A673 (cell line): ENCODE measurements at places on chromosomes 5 and 9. TPM values are rescaled to one million over a fixed set of nuclear protein-coding genes. Genes with fewer than 3 reads are reported as not detected.
A peak's percentile ranks its signal among the peaks of the same experiment; 100 is the strongest.

STOML2 gene
- total RNA-seq, result 200 and 209 TPM in 2 replicates

PITX1 gene
- 1.8 and 2.0 TPM in 2 replicates for total RNA-seq

FBXO4 gene
- total RNA-seq, result 9.6 and 12.6 TPM in 2 replicates

RETREG1 gene
- 5.1 and 5.7 TPM in 2 replicates for total RNA-seq

CD72 gene
- not detected in 2 replicates for total RNA-seq

DNA sequence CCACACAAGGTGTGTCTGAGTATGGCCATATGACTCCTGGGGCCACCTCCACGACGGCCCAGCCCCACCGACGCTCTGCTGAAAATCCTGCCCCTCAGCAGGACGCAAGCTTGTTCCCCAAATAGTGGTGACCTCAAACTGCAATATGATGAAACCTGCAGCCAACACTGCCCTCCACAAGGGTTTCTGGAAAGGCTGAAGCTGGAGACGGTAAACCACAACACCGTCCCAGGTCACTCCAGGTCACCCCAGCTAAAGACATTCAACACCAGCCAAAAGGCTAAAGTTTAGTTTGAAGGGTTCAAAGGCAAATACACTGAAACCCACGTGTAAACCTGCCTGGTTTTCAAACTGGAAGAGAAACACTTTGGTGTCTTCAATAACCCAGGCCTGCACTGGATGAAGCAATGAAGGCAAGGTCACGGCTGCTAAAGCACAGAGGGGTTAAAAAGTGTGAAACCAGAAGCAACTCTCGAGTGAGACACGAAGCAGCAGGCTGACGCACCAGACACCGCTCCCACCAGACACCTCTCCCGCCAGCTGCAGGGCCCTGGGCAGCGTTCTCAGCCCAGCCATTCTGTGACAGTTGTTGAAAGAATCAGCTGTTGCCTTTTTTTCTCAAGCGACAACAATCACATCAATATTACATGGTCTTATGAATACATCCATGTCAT lies 1.8 kb upstream of the LHX3 start:
- no peak overlapping the region for H3K27ac ChIP-seq
- no peaks in the 10 kb centered on the region for H3K4me1 ChIP-seq
- DNase-seq, result no peak
- no peak overlapping the region for H3K4me3 ChIP-seq
- H3K36me3 ChIP-seq, result peaks cover 3% of the 10 kb centered on the region

DNA sequence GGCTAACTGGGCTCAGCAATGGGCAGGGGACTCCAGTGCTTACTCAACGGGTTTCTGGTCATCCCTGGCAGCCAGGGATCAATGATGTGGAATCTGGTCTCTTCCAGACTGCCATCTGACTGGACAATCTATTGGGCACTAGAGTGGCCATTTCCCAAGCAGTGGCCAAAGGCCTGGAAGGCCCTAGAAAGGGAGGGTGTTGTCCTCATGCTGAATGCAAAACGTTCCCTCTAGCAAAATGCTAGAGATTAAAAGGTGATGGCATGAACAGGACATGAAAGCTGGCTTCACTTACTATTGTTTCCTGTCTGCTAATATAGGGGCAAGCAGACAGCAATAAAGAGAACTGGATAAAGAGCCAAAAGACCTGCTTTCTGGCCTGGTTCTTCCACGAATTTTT lies 254.2 kb upstream of the PANK3 start:
- no peak for DNase-seq
- no peak overlapping the region for H3K4me3 ChIP-seq
- H3K27me3 ChIP-seq, result peaks cover 81% of the 10 kb centered on the region

- H3K4me1 ChIP-seq, result no peaks in the 10 kb centered on the region
- H3K27me3 ChIP-seq, result no peaks in the 10 kb centered on the region
Measured at GRCh38 chr9:109742776-109743348, 37.1 kb upstream of the PALM2AKAP2 start.

DNA sequence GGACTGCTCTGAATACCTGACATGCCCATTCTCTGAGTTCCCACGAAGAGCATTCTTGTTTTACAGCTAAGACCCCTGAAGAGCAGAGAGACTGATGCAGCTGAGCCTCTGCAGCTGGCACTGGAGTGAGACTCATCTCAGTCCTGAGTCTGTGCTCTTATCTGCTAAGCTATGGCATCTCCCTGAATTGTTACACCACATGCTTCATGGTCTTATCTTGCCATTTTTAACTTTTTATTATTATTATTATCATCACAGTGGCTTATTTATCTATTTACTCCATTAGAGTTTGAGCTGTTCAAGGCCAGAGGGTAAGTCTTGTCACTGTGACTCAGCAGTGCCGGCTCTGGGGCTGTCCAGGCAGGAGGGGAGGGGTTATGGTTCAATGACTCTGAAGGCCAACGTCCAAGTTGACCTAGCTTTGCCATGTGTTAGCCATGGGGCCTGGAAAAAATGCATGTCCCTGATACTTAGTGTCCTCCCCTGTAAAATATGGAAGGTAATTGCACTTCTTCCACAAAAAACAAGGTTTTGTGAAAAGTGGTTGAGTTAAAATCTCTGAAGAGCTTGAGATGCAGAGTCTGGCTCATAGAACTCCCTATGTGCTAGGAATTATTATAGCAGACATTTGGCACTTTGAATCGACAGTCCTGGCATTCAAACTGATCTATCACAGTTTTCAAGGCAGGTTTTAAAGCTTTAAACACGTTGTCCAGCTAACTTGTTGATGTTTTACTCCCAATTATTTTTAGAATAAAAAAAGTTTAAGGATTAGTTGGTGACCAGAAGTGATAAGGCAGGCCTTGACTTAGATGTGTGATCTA lies 94.6 kb downstream of the ALDH1A1 start:
- peaks cover 17% of the 10 kb centered on the region for H3K4me1 ChIP-seq
- no peaks in the 10 kb centered on the region for H3K27me3 ChIP-seq
- H3K27ac ChIP-seq, result peak overlapping the region; percentile 62
- no peaks in the 10 kb centered on the region for H3K36me3 ChIP-seq
- no peak overlapping the region for H3K4me3 ChIP-seq

GRCh38 chr5:96943799-96944198 lies 7.9 kb downstream of the LNPEP start:
- H3K4me1 ChIP-seq, result peaks cover 10% of the 10 kb centered on the region
- no peak overlapping the region for H3K4me3 ChIP-seq
- H3K27me3 ChIP-seq, result no peaks in the 10 kb centered on the region
- no peak overlapping the region for H3K27ac ChIP-seq

DNA sequence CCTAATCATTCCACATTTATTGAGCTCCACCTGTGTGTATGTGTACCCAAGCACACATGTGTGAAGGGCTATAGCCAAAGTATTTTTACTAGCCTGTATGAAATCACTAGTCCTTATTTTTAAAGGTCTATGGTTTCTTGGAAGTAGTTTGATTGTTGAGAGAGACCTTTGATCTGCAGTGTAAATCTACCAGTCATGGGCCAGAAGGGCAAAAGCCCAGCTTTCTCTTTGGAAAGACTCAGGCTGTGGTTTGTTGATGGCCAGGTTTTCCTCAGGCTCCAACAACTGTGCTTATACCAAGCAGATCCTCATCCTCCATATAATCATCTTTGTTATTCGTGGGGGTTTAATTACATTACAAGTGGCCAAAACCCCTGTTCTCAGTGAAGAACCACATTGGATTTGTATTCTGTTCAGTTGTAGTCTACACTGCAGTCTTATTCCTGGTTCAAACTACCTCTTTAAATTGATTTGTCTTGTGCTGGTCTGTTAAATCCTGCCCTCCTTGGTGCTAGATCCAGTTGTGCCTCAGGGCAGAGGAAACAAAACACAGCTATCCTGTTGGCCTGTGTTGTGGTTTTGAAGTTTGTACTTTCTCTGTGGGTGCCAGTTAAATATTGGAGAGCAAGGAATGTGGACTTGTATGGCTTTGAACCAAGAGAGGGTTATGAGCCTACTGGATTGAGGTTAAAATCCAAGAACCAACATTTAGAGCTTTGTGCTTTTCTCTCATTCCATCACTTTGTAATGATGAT lies 13.3 kb downstream of the CDC26 start:
- DNase-seq, result no peak
- peaks cover 27% of the 10 kb centered on the region for H3K36me3 ChIP-seq
- no peaks in the 10 kb centered on the region for H3K4me1 ChIP-seq
- H3K27ac ChIP-seq, result no peak overlapping the region

- no peak overlapping the region for H3K27ac ChIP-seq
- no peak for DNase-seq
- no peak overlapping the region for H3K4me3 ChIP-seq
- H3K4me1 ChIP-seq, result peaks cover 5% of the 10 kb centered on the region
Measured at GRCh38 chr5:56405116-56405908, 172.2 kb upstream of the ANKRD55 start.

DNA sequence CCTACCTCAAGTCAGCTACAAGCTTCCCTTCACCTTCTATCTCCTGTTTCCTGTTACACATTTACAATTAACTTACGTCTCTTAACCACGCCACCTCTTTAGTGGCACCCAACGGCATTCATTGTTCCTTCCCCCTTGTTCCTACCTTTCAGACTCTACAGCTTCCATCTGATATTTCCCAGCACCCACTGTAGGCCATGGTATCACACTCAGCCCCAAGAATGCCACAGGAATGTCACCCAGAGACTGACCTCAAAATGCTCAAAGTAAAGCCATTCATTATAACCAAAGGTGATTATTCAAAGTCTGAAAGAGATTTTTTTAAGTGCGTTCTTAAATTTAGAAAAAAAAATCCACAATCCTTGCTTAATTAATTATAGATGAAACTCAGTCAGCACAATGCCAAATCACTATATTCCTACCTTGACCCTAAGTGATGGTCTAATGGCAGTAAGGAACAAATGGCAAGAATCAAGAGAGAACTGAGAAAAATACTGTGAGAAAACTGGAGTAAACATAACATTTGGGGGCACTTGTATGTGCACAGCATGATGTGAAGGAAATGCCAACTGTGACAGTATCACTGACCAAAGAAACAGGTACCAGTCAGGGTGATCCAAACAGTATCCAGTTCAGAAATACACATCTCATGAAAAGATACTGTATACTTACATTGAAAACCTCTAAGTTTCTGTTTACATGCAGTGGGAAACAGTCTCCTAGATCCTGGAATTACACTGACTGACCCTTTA lies 52.1 kb downstream of the CTNND2 start:
- H3K4me1 ChIP-seq, result no peaks in the 10 kb centered on the region
- H3K27me3 ChIP-seq, result no peaks in the 10 kb centered on the region
- H3K4me3 ChIP-seq, result no peak overlapping the region
- H3K27ac ChIP-seq, result no peak overlapping the region

- H3K36me3 ChIP-seq, result no peaks in the 10 kb centered on the region
- H3K4me1 ChIP-seq, result no peaks in the 10 kb centered on the region
- peak; percentile 44 for DNase-seq
- H3K27ac ChIP-seq, result no peak overlapping the region
- no peak overlapping the region for H3K4me3 ChIP-seq
Measured at GRCh38 chr9:109745335-109746283, 34.4 kb upstream of the PALM2AKAP2 start.

- no peak overlapping the region for H3K27ac ChIP-seq
- no peaks in the 10 kb centered on the region for H3K36me3 ChIP-seq
- peak; percentile 58 for DNase-seq
- H3K4me3 ChIP-seq, result no peak overlapping the region
- H3K27me3 ChIP-seq, result no peaks in the 10 kb centered on the region
Measured at GRCh38 chr9:133714606-133715294, 23.4 kb downstream of the SARDH start.
